ENCODE measurements at places on chromosomes 1 and 21.

GRCh38 chr1:58879464-58879863 is 95.6 kb upstream of the JUN start:
- no peak for DNase-seq

DNA sequence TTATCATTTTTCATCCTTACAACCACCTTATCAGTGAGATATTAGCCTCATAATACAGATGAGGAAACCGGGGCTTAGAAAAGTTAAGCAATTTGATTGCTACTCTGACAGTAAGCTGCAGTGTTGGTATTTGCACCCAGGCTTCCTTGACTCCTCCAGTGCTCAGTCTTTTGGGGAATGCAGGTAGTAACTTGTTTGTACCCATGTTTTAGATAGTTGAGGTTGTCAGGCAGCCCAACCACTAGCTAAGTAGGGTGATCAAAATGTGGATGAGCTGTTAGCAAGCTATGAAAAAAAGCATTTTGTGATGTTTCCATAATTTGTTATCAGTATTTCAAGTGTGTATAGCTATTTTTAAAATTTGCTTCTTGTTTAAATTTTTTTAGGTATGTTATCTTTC is 80.8 kb downstream of the SASS6 start:
- no peak for DNase-seq

GRCh38 chr1:206742719-206743383 is 27.7 kb upstream of the IL19 start:
- DNase-seq, result no peak

GRCh38 chr1:11961230-11961629 is 19.0 kb upstream of the MFN2 start:
- no peak for DNase-seq

DNA sequence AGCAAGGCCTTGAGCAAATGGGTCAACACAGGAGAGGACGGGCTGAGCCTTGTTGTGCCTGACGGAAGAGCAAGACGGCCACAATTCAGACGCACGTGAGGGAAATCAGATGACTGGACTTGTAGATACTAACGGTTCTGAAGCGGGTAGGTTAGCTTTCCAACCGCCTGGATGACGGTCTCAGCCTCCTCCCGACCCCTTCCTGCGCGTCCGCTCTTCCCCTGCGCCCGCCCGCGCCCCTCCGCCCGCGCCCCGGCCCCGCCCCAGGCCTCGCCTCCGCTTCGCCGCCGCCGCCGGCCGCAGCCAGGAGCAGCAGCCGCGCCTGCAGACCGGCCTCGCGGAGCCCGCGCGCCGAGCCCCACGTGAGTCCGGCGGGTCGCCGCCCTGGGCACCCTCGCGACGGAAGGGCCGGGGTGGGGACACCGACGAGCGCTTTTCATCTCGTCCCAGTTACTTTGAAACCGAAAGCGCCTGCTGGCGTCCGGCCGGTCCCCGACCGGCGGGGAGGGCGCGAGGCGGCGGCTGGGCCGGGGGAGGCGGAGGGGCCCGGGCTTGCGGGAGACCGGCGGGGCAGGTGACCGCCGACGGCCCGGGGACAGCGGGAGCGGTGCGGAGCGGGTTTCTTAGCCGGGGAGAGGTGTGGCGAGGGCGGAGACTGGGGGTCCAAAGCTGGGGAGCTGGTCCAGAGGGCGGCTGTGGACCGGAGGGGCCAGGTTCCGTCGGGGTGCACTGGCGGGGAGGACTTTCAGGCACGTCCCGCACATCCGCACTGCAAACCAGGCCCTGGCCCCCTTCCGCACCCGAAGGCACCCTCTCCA is at the start of gene TRAF5:
TRAF5 (plus strand) TSS at position 306 of the 818 bp plus-strand sequence. CDS start 26,407 bp downstream, outside the sequence.
- DNase-seq, result peak; percentile 45

- DNase-seq, result no peak
Measured at GRCh38 chr1:34054920-34055319, 110.1 kb downstream of the CSMD2 start.
